Smooth muscle cell of trachea (primary cell): ENCODE measurements at places on chromosomes 5 and 9. TPM values are rescaled to one million over a fixed set of nuclear protein-coding genes. Genes with fewer than 3 reads are reported as not detected.

The NR2F1-AS1 gene
- total RNA-seq: 22.1 and 31.4 TPM in 2 replicates

The SPATA31E1 gene
- total RNA-seq: not detected in 2 replicates

The SSNA1 gene
- total RNA-seq: 55.1 and 92.1 TPM in 2 replicates

The SLC6A19 gene
- not detected in 2 replicates for total RNA-seq

The LIX1 gene
- not detected in 2 replicates for total RNA-seq

The NPR3 gene
- 82.2 and 123 TPM in 2 replicates for total RNA-seq

The PIP5KL1 gene
- 3.3 and 6.1 TPM in 2 replicates for total RNA-seq

The DRD1 gene
- total RNA-seq: under 0.01 TPM in 1 of 2 replicates, not detected in the other

The OLFM1 gene
- total RNA-seq: 4.1 and 4.9 TPM in 2 replicates

The GPR21 gene
- 0.17 and 1.0 TPM in 2 replicates for total RNA-seq

The AIF1L gene
- 3.1 and 6.8 TPM in 2 replicates for total RNA-seq

The AK6 gene
- total RNA-seq: 20.7 and 30.8 TPM in 2 replicates

The MLANA gene
- total RNA-seq: not detected in 2 replicates

The FBP2 gene
- total RNA-seq: not detected in 2 replicates

The PPP3R2 gene
- total RNA-seq: not detected in 2 replicates

The TXNDC15 gene
- 130 and 169 TPM in 2 replicates for total RNA-seq

The LEAP2 gene
- total RNA-seq: 0.15 and 0.50 TPM in 2 replicates

The PRSS3 gene
- 11.1 and 13.2 TPM in 2 replicates for total RNA-seq

The PCDH1 gene
- 0.33 and 0.58 TPM in 2 replicates for total RNA-seq

The ARL14EPL gene
- total RNA-seq: not detected in 2 replicates

The SPINK13 gene
- not detected in 2 replicates for total RNA-seq

The BHMT gene
- total RNA-seq: 0.15 TPM in 1 of 2 replicates, not detected in the other

The IL4 gene
- not detected in 2 replicates for total RNA-seq

The MTMR12 gene
- total RNA-seq: 20.3 and 27.8 TPM in 2 replicates

The PCDHGC4 gene
- total RNA-seq: 4.5 and 6.0 TPM in 2 replicates

The ALDH1B1 gene
- 11.1 and 33.9 TPM in 2 replicates for total RNA-seq

The IRX4 gene
- total RNA-seq: 0.15 TPM in 1 of 2 replicates, not detected in the other

The FUT7 gene
- not detected in 2 replicates for total RNA-seq

The POU5F2 gene
- 0.99 and 1.9 TPM in 2 replicates for total RNA-seq

The ZNF883 gene
- total RNA-seq: 3.9 and 7.9 TPM in 2 replicates

The FOXI1 gene
- total RNA-seq: not detected in 2 replicates

The OR1L4 gene
- not detected in 2 replicates for total RNA-seq

The GABBR2 gene
- total RNA-seq: 0.33 and 1.3 TPM in 2 replicates

The PCDHGA11 gene
- 23.0 and 26.9 TPM in 2 replicates for total RNA-seq

The ADRB2 gene
- total RNA-seq: 1.3 and 2.2 TPM in 2 replicates

The IFNA2 gene
- not detected in 2 replicates for total RNA-seq

The CORO2A gene
- 0.15 and 0.33 TPM in 2 replicates for total RNA-seq

The PRDM9 gene
- not detected in 2 replicates for total RNA-seq

The HTR1A gene
- not detected in 2 replicates for total RNA-seq

The KIF4B gene
- total RNA-seq: 0.15 and 0.17 TPM in 2 replicates

The LNPEP gene
- 28.6 and 33.7 TPM in 2 replicates for total RNA-seq

The LCN6 gene
- total RNA-seq: not detected in 2 replicates

The SH3TC2 gene
- total RNA-seq: 1.5 and 3.3 TPM in 2 replicates

The IRX1 gene
- not detected in 2 replicates for total RNA-seq

The CCDC183 gene
- total RNA-seq: 0.15 and 0.33 TPM in 2 replicates

The OCLN gene
- 1.0 and 2.2 TPM in 2 replicates for total RNA-seq

The IFNA13 gene
- not detected in 2 replicates for total RNA-seq

The DBH gene
- not detected in 2 replicates for total RNA-seq

The AQP3 gene
- total RNA-seq: 2.6 and 21.2 TPM in 2 replicates

The HRCT1 gene
- 0.15 and 0.83 TPM in 2 replicates for total RNA-seq

The RPS23 gene
- total RNA-seq: 2,876 and 3,204 TPM in 2 replicates

The TAF11L5 gene
- total RNA-seq: not detected in 2 replicates

The HOMER1 gene
- 3.8 and 6.1 TPM in 2 replicates for total RNA-seq

The STC2 gene
- 113 and 464 TPM in 2 replicates for total RNA-seq

The CETN3 gene
- 7.6 and 21.2 TPM in 2 replicates for total RNA-seq
